ENCODE measurements at places on chromosomes 6 and 20.

GRCh38 chr6:94254689-94255088 is 835.3 kb upstream of the EPHA7 start:
- DNase-seq, result no peak

GRCh38 chr6:36378936-36379335 is 8.5 kb downstream of the ETV7 start:
- DNase-seq, result no peak

GRCh38 chr6:143782481-143782880 is 60.7 kb upstream of the LTV1 start:
- DNase-seq, result no peak

DNA sequence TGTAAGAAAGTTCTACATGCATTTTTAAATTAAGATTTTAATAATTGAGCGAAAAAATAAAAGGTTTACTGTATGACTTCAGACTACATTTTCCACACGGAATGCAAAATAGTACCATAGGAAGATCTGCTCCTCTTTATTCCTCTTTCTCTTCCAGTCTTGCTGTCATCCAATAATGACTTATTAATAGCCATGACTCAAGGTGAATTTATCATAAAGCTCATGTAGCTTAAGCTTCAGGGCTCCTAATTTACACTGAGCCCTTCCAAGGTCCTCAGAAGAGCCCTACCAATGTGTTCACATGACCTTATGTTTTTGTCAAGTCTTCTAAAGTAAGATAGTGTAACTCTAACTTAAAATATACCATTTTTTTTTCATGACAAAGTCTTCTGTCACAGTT is 510.1 kb downstream of the PHF3 start:
- no peak for DNase-seq

DNA sequence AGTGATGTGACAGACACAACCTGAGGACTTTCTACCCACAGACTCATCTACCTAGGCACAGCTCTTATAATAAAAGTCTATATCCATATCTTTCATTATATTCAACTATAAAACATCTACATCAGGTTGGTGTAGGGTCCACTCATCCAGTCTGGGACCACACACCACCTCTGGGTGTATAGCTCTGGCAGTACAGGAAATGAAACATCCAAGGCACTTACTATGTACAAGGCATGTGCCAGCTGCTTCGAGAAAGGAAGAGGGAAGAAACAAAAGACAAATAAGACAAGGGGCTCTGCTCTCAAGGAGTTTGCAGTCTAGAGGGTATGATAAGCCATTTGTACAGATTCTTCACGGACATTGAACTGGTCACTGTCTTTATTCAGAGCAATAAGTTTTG is 18.6 kb downstream of the KIF13A start:
- no peak for DNase-seq

DNA sequence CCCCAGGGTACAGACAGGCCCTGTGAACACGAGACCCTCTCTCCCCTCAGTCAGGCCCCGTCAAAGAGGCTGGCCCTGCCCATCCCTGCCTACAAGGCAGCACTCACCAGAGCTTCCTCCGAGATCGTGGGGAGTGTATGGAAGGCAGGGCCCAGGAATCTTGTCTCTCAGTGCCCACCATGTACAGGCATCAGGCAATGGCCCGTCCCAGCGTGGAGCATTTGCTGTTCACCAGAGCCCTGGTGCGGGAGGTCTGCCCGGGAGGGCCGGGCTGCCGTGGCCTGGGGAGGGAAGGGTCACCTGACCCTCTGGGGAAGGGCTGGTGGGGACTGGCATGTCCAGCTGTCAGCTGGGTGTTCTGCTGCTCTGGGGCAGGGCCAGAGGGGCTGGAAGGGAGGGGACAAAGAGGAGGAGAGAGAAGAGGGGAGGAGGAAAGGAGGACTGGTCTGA is at the start of gene IP6K3:
Gene IP6K3, minus strand, starts transcription at position 255 of the 450 bp plus-strand sequence. CDS start 11,429 bp downstream, outside the sequence.
- no peak for DNase-seq

GRCh38 chr20:32397567-32398084 is 39.5 kb downstream of the ASXL1 start:
- no peak for DNase-seq

- no peak for DNase-seq
Observed at GRCh38 chr6:123803504-123804013, at the start of gene NKAIN2. Gene NKAIN2 (plus strand): TSS chr6:123803865.

- no peak for DNase-seq
Observed at GRCh38 chr6:25359891-25360290, 80.7 kb downstream of the CARMIL1 start.

DNA sequence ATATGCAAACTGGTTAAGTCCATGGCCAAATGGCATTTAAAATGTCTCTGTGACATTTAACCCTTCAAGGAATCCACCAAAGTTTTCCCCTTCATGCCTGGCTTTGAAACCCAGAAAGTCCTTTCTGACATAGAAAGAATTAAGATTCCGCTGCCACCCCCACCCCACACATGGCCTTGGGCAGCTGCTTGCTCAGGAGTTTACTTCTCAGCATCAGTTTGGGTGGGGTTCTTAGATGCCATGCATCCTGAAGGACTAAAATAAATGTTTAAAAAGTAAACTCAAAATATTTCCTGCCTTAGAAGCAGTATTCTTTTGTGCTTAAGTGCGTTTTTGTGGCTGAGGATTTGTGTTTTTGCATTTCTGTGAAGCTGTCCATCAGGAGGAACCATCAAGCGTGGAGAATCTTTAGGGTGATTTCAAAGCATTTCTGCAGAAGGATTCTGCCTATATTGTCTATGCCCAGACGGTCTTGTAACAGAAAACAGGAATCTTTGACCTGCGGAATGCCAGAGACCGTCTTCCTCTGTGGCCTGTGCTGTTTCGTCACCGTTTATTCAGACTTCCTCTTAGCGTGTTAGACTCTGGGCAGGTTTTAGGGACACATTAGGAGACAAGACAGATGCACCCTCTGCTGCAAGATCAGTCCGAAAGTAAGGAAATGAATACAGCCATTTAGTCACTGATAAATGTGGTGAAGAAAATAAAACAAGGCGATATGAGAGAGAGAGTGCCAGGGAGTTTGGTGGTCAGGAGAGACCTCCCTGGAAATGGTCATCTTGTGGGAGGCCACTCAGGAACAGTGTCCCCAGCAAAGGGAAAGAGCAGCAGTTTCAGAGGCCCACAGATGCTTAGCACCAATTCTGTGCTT is 6.2 kb downstream of the DUSP22 start:
- no peak for DNase-seq

- no peak for DNase-seq
Observed at GRCh38 chr20:3751675-3752385, 15.7 kb downstream of the ADISSP start.

DNA sequence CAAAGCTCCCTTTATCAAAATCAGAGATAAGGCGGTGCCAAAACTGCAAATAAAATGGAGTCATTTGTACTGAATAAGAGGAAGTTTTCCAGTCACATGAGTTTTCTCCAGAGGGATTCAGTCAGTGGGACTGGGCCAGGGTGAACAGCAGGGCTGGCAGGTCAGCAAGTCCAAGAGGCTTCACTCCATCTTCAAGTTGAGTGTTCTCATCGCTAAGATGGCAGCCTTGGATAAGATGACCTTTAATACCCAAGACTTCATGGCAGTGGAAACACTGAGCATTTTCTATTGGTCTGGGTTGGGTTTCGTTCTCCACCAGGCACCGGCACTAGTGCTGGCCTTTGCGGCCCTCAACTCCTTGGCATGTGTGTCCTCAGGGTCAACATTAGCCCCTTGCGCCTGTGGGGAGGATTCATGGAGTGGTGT is 29.3 kb upstream of the IGF2R start:
- no peak for DNase-seq

- DNase-seq, result no peak
Observed at GRCh38 chr20:8547035-8547650, 415.1 kb downstream of the PLCB1 start.

- no peak for DNase-seq
Observed at GRCh38 chr20:52484438-52484837, 292.9 kb upstream of the ZFP64 start.

DNA sequence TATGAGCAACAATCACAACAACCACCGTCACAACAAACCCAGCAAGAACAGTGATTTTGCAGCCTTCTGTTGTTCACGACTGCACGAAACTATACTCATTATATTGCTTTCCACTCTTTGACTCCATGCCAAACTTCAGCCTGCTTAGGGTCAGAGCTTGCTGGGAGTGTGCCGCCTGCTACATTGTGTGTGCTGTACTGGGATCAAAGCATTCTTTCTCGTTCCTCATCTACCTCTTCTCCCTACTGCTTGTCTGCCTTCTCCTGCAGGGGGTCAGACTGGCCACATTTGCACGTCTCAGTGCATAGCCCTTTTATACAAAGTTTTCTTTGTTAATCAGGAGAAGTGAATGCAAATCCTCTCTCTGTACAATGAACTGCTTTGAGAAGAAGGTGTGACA is 401.6 kb upstream of the CITED2 start:
- DNase-seq, result no peak

DNA sequence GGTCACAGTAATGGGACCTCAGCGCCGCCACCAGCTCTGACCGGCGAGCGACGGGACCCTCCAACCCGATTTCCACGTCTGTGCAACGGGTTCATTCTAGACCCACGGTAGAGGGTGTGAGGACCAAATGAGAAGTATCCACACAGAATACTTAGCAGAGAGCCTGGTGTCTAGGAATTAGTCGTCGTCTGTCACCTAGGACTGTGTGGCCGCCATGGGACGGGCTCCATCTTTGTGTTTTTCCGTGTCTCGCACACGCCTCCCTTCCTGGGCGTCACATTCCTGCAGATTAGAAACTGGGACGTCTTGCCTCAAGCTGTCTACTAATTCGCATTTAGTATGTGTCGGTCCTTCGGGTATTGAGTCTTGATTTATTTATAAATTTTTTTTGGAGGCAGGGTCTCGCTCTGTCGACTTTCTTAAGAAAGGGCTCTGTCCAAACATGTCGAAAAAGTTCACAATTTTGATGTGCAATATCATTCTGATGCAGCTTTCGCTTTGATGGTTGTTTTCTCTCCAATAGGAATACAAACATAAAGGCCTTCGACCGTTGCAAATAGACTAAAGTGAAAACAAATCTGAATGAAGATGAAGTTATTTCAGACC is 563 bp downstream of the MGME1 start:
- no peak for DNase-seq

DNA sequence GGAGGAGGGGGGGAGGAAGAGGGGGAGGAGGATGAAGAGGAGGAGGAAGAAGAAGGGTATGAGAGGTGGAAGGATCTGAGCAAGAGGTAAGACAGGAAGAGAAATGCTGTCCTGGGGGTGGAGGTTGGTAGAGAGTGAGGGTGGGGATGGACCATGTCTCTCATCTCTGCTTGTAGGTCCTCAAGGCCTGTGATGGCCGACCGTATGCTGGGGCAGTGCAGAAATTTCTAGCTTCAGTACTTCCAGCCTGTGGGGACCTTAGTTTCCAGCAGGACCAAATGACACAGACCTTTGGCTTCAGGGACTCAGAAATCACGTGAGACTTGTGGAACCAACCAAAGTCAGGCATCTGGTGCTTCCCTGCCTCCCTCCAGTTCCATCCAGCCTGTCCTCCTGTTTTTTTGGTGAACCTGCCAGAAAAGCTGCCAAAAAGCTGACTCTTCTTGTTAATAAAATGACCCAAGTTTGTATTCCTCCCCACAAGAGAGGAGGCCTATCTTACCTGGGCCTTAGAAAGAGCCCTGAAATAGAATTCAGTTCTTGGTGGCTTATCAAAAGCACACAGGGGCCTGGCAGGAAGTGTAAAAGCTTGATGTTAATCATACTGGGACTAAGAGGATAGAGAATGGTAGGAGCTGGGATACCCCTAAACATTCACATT is 2.5 kb upstream of the C4A start:
- no peak for DNase-seq

DNA sequence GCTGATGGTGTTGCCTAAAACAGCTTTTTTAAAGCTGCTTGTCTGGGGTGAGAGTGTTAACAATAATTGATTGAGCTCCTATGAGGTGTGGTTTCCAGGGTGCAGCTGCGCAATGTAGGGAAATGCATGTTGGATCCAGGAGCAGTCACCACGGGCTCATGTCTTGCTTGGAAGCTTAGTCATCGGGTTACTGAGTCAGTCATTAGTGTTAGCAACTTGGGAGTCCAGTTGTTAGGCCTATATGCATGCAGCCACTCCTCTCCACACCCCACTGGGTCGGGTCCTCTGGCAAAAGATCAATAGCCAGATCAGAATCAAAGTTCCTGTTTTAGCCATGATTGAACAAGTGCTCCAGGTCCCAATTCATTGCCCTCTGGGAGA is 271.7 kb upstream of the CHD6 start:
- DNase-seq, result no peak

DNA sequence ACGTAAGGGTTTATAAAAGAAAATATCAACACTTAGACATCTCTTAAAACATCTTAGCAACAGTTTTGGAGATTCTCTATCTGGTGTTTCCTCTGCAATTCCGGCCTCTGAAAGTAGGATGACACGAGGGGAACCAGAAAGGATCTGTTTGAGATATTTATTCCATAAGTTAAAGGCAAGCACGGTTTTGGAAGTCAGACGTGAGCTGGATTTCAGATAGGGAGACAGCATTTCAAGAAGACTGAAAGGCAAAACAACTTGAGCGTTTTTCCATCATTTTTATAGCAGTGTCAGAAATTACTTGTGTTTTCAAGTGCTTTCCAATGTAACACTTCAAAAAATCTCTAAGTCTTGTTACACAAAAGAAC is 52.9 kb upstream of the BTN3A2 start:
- DNase-seq, result no peak

GRCh38 chr6:83073615-83074014 is 6.1 kb downstream of the DOP1A start:
- no peak for DNase-seq

GRCh38 chr6:28841290-28841689 is 82.5 kb downstream of the TRIM27 start:
- no peak for DNase-seq

GRCh38 chr6:165910184-165910966 is 247.3 kb upstream of the PDE10A start:
- no peak for DNase-seq

DNA sequence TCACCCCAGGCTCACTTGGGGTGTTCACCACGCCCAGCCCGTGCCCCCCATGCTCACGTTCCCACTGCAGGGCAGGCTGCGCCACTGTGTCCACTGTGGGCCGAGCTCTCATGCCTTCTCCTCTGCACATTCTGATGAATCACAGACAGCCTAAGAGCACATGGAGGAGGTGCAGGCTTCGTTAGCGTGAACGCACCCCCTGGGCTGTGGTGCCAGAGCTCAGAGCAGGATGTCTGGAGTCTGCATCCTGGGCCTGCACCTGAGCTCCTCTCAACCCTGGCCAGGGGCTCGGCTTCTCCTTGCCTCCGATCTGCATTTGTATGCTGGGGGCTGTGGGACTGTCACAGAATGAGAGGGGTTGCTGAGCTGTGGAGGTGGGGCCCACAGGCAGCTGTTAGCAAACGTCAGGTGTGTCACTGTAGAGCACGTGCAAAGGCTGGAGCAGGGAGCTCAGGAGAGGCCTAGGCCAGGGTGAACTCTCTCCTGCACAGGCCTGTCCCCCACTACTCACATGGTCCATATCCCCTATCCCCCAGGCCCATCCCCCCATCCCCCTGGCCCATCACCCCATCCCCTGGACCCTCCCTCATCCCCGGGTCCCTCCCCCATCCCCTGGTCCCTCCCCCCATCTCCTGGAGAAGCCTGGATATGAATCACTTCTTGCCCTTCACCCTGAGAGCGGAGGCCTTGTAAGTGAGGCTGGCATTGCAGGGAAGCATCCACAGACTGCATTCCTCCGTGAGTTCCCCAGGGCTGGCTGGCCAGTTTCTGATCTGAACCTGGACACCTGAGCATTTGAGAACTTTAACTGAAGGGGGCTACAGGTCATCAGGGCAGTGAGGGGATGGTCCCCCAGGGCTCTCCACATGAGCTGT is 309.5 kb downstream of the TAF4 start:
- DNase-seq, result peak; percentile 51

Measured in spleen (tissue), 13 donors.